ENCODE measurements at places on chromosomes 1 and 21.

- DNase-seq = no peak
Observed at GRCh38 chr1:101566883-101567538, 330.2 kb downstream of the S1PR1 start.

DNA sequence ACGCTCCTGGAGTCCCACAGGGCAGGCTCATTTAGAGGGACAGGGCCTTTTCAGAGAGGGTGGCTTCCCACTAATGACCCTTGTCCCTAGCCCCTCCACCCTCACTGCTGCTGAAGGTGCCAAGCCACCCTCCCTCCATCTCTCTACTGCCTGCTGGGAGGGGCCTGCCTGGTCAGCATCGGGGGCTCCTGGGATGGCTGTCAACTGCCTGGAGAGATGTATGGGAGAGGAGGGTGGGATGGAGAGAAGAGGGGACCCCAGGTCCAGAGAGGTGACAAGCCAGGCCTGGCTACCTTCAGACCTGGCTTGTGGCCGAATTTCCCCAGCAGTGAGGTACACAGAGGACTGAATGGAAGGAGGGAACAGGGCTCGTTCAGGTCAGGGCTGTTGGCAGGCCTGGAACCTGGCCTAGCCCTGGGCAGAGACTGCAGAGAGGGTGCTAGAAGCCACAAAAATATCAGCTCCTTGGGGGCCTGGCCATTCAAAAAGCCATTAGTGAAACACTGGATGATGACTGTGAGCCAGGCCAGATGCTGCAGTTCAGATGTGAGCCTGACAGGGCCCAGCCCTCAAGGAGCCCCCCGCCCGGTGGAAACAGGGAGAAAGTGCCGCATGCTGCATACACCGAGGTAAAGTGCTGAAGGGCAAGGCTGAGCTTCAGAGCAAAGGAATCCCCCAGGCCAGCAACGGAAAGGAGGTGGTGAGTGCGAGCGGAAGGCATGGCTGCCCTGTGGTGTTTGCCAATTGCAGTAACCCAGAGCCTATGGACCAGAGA is 20.0 kb downstream of the MMEL1 start:
- DNase-seq = no peak

DNA sequence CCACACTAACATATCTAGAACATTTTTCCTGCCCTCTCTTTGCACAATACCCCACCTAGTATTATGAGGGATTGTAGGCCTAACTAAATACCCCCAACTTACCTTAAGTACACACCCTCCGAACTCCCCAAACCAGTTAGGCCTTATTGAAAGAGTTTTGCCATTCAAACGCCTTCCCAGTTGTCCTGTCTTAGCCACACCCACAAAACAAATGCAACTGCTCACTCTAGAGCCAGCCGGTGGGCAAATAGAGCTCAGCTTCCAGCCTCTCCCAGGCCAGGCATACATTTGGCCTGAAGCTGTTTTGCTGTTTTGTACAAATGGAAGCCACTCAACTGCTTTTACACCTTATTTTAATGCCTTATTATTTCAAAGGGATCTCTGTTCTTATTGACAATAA is 224.2 kb upstream of the RUNX1 start:
- DNase-seq = no peak

DNA sequence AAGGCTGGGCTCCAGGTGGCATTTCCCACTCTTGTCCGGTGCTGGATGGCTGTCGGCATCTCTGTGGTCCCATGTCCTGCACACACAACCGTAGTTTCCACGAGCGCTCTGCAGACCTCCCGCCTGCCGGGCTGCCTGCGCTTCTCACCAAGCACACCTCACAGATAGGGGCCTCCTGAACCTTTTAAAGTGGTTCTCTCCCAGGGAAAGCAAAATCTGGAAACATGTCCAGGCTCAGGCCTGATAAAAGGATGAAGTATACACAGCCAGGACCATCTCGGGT is 46.2 kb downstream of the CAPN9 start:
- DNase-seq = no peak

GRCh38 chr21:21605521-21605920 is 607.3 kb downstream of the NCAM2 start:
- no peak for DNase-seq

- no peak for DNase-seq
Observed at GRCh38 chr1:184020855-184021254, 16.7 kb downstream of the COLGALT2 start.

DNA sequence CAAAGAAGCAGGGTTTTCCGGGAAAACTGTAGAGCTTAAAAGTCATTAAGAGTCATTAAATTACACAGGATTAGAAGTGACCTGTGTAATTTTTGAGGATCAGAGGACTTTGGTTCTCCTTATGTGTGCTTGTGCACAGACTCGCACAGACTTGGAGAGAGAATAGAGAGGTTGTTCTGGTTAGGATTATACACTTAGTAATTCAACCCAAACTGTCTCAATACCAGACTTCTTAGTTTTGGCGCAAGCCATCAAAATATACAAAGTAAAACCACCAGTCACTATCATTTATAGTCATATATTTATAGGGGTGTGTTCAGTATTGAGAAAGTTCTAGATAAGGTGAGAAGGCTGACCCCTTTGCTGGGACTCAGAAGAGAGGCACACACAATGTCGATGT is 112.3 kb downstream of the HLX start:
- no peak for DNase-seq

GRCh38 chr1:239547987-239548386 is 161.6 kb downstream of the CHRM3 start:
- DNase-seq = no peak

GRCh38 chr21:31190516-31190915 is 152.2 kb upstream of the KRTAP19-8 start:
- no peak for DNase-seq

GRCh38 chr1:109769330-109770078 is 5.8 kb upstream of the EPS8L3 start:
- DNase-seq = peak; percentile 53

DNA sequence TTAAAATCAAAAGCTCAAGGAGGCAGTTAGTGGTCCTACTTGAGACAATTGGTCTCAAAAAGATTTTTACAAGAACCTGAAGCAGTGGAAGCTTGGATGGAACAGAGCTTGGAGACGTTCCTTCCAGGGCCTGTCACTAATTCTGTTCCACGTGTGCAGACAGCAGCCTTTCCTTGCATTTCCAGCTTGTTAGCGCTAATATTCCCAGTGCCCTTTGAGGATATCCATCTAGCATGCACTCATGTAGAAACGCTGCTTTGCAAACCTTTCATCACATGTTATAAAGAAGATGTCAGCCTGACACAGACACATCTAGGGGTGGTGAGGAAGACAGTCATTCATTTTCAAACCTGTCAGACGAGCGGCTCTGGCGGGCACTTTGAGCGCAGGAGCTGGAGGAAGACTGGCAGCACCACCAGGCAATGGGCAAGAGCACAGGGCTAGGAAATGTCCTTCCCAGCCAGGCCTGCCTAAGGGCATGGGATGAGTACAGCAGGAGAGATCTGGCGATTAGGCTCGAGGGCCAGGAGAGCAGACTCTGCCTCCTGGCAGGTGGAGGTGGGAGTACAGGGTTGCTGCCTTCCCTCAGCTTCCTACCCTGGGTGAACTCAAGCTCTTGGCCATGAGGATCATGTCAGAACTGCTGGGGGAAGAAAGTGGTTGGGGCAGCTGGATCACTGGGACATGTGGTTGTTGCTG is 55.5 kb downstream of the CASQ2 start:
- DNase-seq = no peak

- DNase-seq = peak; percentile 25
Observed at GRCh38 chr1:77371396-77371795, 89.6 kb downstream of the AK5 start.

DNA sequence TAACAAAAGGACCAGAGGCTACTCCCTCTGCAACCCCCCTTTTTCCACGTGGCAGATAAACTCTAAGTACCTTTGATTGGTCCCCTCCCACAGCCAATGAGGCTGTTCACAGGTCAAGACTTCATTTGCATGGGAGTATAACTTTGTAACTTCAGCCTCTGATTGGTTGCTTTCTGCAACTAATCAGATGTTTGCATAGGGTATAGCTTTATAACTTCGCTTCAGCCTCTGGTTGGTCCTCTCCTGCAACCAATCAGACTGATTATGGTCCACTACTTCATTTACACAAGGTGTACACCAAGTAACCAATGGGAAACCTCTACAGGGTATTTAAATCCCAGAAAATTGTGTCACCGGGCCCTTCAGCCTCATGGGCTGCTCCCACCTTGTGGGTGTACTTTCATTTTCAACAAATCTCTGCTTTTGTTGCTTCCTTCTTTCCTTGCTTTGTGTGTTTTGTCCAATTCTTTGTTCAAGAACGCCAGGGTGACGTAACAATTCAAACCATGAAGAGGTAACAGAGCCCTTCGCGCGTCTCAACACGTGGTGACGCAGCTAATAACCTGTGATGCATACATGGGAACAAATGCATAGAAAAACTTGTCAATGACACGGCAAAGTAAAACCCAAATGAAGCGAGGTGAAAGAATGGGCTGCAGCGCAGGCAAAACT is 47.2 kb downstream of the VPS26C start:
- no peak for DNase-seq

DNA sequence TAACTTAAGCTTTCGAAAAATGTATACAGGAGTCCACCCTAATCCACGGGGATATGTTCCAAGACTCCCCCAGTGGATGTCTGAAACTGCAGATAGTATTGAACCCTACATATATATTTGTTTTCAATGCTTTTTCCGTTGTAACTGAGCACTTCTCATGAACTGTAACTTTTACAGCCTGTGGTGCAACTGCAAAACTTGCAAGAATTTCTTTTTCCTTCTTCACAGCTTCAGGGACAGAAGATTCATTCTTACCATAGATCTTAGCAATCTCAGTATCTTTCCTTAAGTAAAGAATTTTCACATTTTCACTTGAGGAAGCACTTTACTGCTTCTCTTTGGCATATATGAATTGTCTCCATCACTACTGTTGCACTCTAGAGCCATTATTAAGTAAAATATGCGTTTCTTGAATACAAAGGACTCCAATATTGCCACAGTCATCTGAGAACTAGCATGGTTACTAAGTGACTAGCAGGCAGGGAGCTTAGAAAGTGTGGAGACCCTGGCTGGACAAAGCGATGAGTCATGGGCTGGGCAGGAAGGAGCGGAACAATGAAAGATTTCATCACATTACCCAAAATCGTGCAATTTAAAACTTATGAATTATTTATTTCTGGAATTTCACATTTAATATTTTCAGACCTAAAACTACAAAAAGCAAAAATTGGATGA is 14.1 kb downstream of the DPYD start:
- DNase-seq = peak; percentile 71

GRCh38 chr21:41337515-41337914 is 20.9 kb downstream of the FAM3B start:
- DNase-seq = no peak

DNA sequence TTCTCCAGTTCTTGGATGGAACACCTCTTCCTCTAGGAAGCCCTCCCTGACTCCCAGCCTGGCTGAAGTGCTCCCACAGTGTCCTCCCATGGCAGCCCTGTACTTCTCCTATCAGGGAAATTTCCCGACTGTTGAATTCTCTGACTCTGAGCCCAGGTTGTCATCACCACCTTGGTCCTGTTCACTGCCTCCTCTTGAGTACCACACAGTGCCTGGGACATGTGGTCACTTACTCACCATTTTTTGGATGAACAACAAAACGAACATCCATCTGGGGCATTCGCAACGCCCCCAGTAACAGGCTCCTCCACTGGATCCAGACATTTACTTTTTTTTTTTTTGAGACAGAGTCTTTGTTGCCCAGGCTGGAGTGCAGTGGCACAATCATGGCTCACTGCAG is 37.4 kb downstream of the CHD5 start:
- no peak for DNase-seq

DNA sequence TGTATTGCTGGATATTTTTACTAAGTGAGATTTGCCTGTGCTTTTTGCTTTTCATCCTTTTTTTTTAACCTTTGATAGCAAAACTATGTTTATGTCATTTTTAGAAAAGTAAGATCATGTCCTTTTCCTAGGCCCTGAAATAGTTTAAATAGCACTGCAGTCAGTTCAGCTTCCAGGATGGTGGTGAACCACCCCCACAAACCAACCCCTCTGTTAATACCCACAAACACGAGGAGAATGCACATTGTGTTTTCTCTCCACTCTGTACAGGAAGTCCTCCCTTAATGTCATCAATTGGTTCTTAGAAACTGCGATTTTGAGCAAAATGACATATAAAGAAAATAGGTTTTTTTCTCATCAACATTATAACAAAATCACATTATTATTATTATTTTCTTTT is 117.7 kb upstream of the DSCAM start:
- no peak for DNase-seq

GRCh38 chr1:106613068-106613467 is 443.4 kb upstream of the PRMT6 start:
- DNase-seq = no peak

DNA sequence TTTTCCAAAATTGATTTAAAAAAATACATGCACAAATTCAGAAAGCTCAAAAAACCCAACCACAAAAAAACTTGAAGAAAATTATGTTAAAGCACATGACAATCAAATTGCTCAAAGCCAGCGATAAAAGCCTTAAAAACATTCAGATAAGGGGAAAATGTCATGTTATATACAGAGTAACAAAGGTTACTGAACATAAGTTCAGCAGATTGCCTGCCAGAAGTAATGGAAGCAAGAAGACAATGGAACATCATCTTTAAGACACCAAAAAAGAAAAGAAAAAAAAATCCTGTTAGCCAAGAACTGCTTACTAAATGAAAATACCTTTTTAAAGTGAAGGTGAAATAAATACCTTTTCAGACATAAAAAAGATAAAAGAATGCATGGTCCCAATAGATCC is 147.2 kb upstream of the SGIP1 start:
- DNase-seq = no peak

GRCh38 chr1:57133686-57134085 is 167.9 kb upstream of the C8B start:
- no peak for DNase-seq

GRCh38 chr1:53127546-53127945 is 14.9 kb downstream of the SLC1A7 start:
- DNase-seq = no peak

- no peak for DNase-seq
Observed at GRCh38 chr1:32741413-32742198, 39.0 kb upstream of the SYNC start.

DNA sequence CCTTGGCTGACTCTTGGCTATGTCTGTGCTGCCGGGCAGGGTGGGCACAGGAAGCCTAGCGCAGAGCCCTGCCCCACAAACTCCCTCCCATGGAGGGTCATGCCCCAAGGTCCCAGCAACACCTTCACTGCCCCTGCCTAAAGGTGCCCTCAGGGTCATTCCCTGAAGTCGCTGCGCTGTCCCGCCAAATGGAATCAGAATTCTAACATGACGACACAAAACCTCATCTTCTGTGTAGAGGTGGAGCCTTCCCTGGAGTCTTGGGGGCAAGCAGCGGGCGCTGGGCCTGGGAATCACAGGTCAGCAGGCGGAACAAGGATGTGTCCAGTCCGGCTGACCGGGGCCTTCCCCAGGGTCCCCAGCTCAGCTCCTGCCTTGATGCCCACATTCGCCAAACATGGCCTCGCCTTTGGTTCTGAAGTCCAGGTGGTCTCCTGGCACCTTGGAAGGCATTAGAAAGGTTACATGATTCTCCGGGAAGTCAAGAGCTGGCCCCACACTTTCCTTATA is 17.3 kb downstream of the TMEM201 start:
- no peak for DNase-seq

DNA sequence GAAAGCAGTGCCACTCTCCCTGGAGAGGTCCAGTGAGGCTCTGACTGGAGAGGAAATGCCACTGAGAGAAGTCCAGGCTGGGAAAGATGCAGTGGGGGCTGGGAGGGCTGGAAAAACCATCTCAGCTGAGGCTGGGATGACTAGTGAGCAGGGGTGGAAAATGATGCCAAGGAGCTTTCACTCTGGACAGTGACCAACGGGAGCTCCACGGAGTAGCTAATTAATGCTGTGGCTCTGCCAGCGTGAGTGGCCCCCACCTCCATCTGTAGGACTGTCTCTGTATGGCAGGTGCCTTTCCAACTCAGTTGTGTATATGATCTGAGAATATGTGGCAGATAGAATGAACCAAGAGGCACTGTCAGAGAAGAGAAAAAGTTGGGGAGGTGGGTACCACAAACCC is 86.7 kb downstream of the DDX20 start:
- no peak for DNase-seq

All from GM04504 (cell line).